Naive thymus-derived CD4-positive, alpha-beta T cell (primary cell): ENCODE measurements at places on chromosomes 4 and X. TPM values are rescaled to one million over a fixed set of nuclear protein-coding genes. Genes with fewer than 3 reads are reported as not detected.

DNA sequence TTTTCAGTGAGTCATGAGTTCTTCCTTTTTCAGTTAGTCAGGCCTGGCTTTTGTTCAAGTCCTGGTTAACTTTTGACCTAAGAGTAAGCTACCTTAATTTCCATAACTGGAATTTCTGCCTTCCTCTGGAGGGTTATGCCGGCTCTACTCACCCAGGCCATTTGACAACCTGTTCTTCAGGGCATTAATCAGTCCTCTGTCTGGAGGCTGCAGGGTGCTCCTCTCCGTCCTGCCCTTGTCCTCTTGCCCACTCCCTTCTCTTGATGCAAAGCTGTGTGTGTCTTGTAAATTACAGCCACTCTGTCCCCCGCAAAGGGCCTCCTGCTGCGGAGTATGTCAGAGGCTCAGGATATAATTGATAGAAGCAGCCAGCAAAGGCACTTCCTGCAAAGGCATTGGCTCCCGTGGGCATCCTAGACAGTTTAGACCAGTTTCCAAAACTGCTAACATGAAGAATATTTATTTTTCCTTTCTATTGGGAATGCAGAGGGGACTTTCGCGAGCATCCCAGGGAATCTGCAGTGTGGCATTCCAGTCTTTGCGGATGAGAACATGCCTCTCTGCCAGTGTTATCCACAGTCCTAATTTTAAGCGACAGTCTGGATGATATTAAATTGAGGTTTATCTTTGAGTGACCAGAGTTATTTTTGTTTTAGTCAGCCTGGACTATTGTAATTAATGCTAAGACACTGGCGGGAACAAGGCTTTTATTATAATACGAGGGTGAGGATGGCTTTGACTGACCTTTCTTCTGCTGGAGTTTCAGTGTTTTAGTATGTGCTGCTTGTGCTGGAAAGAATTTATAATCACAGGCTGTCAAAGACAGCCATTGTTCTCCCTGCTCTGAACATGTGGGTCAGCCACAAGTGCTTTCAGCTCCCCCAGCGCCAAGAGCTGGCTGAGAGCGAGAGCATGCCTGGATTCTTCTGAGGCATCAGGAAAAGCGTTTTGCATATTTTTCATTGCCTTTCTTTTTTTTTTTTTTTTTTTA, 74.2 kb downstream of the LIMCH1 start:
- no peak for DNase-seq

GRCh38 chr4:141009931-141010330, 123.3 kb downstream of the RNF150 start:
- DNase-seq, result no peak

DNA sequence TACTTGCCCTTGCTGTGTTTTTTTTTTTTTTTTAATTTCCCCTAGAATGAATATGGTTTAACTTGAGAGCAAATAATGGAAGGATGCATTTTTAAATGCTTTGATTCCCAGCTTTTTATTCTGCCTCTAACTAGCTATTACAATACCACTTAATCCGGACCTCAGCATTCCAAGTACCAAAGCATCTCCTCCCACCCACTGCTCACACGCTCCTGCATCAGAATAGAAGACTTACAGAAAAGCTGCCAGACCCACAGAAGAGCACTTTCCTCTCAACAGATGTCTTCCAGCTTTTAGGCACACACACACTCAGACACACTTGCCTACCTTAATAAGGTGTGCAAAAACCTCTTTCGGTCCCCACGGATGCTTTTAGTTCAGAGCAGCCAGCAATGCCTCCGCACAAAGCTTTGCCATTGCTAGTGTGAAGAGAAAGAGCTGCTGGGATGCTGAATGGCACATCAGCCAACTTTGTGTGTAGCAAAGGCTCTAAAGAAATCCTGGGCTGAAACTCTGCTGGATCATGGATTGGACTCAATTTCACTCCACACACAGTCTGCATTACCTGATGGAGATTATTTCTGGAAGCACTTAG, 1056.2 kb downstream of the DMD start:
- DNase-seq, result no peak

GRCh38 chr4:47490550-47490949, 5.5 kb downstream of the ATP10D start:
- peak; percentile 9 for DNase-seq

GRCh38 chrX:147679356-147680005, 232.2 kb upstream of the FMR1 start:
- no peak for DNase-seq

DNA sequence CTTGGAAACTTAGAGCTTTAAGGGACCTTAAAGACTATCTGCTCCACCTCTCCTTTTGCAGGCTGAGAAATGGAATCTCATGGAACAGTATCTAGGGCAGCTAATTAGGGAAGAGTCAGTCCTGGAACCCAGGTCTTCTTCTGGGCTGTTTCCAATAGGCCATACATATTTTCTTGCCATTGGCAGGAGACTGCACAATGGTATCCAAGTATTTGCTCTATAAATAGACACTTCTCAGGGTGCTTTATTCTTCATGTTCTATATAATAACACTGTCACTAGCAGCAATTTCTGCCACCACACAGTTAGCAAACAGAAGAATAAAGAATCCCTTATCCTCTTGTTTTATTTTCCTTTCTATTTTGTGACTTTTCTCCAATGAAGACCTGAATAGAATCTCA, 291.7 kb downstream of the C4orf33 start:
- DNase-seq, result no peak

- no peak for DNase-seq
These were observed 774 bp upstream of the RAPGEF2 start for GRCh38 chr4:159101988-159102621.

GRCh38 chrX:151970027-151970426, 4.4 kb downstream of the GABRE start:
- no peak for DNase-seq

GRCh38 chrX:10990976-10991375, 120.2 kb upstream of the HCCS start:
- no peak for DNase-seq

- no peak for DNase-seq
These were observed 18.6 kb downstream of the CCDC160 start for GRCh38 chrX:134255555-134255954.

DNA sequence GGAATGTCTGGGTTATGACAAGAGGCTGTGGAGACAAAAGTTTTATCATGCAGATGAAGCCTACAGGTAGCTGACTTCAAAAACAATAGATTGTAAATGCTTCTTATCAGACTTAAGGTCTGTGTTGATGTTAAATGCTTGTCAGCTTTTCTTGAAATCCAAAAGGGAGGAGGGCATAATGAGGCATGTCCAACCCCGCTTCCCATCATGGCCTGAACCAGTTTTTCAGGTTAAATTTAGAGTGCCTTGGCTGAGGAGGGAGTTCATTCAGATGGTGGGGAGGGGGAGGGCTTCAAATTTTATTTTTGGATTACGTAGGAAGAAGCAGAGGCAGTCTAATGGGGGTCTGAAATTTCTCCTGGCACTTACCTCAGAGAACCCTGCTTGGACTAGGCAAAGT, 207.7 kb upstream of the HDX start:
- no peak for DNase-seq

Gene MYOZ2
- not detected for polyA plus RNA-seq
